ENCODE measurements at places on chromosomes 16 and 17.

DNA sequence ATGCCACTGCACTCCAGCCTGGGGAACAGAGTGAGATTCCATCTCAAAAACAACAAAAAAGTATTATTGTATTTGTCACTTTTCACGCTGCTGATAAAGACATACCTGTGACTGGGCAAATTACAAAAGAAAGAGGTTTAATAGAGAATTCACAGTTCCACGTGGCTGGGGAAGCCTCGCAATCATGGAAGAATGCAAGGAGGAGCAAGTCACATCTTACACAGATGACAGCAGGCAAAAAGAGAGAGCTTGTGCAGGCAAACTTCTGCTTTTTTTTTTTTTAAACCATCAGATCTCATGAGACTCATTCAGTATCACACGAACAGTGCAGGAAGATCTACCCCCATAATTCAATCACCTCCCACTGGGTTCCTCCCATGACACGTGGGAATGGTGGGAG is 41.5 kb upstream of the ETV4 start:
- no peak for DNase-seq

DNA sequence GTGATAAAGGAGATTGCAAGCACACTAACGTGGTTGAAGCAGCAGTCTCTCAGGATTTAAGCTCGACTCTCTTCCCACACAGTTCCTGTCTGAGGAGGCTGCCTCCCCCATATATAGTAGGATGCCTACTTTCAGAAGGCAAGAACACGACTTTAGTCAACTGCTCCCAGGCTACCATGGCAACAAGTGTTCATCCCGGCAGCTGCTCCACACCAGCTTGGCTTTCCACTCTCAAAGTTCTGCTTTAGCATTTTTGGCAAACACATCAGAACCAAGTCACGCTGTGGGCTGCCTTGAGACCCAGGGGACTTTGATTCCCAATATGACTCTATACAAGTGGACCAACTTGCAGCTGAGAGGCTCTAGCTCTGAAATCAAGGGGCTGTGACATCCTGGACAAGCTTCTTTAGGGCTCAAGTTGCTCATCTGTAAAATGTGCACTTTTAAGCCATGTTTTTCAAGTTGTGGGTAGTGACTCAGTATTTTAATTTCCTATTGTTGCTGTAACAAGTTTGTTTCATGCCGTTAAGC is 16.5 kb downstream of the ZP2 start:
- DNase-seq, result no peak

- no peak for DNase-seq
Observed at GRCh38 chr16:48498769-48499631, 111.0 kb downstream of the N4BP1 start.

- no peak for DNase-seq
Observed at GRCh38 chr16:70159355-70160348, 13.9 kb upstream of the CLEC18C start.

GRCh38 chr17:72354071-72354470 is 233.3 kb downstream of the SOX9 start:
- no peak for DNase-seq

Data from T-helper 2 cell (primary cell).